Cortex of kidney (tissue), 1 donor: ENCODE measurements at places on chromosomes 2 and 18.

GRCh38 chr2:224183086-224183485 is 144.0 kb upstream of the SERPINE2 start:
- no peak for DNase-seq

DNA sequence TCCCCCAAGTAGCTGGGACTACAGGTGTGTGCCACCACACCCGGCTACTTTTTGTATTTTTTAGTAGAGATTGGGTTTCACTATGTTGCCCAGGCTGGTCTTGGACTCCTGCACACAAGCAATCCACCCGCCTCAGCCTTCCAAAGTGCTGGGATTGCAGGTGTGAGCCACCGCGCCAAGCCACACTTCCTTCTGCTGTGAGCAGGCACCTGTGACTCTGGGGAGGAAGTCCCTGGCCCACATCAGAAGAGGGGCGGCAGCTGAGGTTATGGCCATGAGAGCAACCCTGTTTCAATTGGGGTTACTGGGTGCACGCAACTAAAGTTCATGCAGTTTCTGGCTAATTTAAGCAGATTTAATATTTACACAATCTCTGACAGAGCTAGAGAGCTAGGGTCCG is 91.0 kb downstream of the PLB1 start:
- DNase-seq = no peak

DNA sequence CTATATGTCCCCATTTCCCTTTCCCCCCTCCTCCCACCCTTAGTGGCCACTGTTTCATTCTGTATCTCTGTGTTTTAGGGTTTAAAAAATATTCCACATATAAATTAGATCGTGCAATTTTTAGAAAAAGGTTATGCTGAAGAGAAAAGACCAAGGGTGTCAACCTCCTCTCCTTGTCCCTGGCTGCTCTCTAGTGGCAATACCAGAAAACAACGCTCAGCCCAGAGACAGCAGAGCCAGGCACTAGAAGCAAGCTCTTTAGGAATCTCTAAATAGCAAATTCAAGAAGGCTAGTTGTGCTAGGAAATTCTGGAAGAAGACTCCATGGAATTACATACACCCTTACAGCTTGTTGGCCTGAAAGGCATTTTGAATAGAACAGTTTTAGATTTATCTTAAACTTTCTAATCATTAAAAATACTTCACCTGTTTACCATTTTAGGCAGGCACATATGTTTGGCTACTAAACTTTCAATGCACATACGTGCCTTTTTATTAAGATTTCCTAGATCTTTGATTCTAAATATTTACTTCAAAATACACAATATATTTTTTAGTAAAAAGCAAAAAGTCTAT is 35.1 kb upstream of the RASGRP3 start:
- no peak for DNase-seq

DNA sequence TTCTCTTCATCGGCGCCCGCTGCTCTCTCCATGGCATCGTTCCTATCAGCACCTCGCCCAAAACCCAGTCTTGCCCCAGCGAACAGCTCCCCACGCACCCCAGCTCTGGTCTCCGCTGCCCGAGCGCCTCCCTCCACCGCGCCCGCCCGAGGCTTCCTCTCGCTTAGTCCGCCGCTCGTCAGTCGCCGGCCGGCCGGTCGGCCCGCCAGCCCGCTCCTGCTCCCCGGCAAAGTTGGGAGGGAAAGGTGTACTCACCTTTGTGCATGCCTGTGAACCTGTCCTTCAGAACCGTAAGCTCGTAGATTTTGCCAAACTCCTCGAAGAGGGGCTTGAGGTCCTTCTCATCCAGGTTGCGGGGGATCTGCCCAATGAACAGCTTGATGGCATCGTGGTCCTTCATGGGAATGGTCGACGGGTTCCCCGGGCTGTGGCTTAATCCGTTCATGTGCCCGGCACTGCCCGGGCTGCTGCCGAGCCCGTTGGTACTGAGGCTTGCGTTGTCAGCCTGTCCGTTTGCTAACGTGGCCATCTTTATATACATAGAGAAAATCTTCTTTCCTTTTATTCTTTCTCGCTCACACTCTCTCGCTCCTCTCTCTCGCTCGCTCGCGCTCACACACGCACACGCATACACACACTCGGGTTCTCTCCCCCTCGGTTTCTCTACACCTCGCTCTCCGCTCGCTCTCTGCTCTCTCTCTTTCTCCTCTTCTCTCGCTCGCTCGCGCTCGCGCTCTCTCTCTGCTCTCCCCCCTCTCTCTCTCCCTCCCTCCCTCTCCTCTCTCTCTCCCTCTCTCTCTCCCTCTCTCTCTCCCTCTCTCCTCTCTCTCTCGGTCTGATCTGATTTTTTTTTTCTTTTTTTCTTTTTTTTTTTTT is at the start of gene CELF4:
CELF4 (minus strand) TSS at position 698 of the 876 bp plus-strand sequence.
- no peak for DNase-seq

GRCh38 chr18:35192415-35192814 is 48.4 kb upstream of the ZNF397 start:
- no peak for DNase-seq

- no peak for DNase-seq
Measured at GRCh38 chr2:170763232-170763631, 6.9 kb upstream of the ERICH2 start.
